ENCODE measurements at places on chromosomes 13 and 19.

DNA sequence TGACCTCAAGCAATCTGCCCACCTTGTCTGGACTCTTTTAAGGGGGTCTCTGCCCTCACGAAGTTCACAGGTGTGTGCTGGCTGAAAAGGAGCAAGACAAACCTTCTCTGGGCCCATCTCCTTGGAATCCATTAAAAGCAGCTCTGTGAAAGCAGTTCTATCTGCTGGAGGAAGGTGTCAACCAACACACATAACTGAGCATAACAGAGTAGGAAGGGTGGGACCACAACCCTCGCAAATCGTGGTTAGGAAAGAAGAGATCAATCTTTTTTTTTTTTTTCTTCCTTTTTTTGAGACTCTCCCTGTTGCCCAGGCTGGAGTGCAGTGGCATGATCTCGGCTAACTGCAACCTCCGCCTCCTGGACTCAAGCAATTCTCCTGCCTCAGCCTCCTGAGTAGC lies 1.4 kb downstream of the SUGP2 start:
- no peak for DNase-seq

DNA sequence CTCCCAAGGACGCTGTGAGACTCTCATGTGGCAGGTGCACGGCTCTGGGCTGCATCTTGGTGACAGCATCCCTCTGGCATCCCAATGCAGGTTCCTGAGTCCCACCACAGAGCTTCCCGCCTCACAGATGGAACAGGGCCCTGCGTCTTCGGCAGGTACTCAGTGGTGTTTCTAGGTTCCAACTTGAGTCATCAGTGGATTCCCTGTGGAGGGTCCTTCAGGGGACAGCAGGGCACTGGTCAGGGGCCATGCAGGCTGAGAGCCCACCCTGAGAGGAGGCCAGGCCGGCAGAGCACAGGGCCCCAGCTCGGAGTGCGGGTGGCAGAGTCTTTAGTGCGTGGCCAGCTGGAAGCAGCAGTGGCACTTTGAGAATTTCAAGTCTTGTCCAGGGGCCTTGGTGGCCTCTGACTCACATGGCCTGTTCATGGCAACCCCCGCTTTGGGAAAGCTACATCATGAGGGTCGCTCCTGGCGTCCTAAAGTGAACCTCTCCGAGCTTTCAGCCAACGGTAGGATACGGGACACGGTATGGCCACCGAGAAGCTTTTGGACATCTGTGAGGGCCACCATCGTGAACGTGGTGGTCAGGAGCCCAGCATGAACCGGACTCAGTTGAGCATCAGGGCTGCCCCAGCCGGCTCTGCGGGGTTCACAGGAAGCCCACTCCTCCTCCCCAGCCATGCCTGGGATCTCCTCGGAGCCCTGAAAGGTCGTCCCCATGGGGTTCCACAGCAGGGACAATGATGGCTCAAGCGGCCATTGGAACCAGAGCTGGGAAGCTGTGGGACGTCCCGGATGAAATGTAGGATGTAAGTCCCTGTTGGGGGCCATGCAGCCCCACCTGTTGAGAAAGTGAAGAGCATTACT lies 72.0 kb upstream of the MCF2L start:
- DNase-seq = no peak

GRCh38 chr19:10412257-10412977 lies 7.9 kb upstream of the PDE4A start:
- no peak for DNase-seq

DNA sequence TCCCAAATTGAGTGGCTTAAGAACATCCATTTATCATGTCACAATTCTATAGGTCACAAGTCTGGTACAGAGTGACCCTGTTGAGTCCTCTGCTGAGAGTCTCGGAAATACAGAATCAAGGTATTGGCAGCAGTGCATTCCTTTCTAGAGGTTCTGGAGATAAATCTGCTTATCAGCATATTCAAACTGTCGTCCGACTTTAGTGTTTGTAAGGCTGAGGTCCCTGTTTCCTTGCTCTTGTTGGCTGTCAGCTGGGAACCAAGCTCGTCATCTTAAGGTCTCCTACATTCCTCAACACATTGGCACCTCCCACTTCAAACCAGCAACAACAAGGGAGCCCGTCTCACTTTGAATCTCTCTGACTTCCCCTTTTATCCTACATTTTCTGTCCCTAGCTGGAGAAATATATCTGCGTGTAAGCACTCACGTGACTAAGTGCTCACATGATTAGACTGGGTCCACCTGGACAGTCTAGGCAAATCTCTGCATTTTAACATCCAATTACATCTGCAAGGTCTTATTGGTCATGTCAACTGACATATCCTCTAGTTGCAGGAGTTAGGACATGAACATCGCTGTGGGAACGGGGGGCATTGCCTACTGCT lies 886.8 kb downstream of the PCDH9 start:
- DNase-seq = no peak

DNA sequence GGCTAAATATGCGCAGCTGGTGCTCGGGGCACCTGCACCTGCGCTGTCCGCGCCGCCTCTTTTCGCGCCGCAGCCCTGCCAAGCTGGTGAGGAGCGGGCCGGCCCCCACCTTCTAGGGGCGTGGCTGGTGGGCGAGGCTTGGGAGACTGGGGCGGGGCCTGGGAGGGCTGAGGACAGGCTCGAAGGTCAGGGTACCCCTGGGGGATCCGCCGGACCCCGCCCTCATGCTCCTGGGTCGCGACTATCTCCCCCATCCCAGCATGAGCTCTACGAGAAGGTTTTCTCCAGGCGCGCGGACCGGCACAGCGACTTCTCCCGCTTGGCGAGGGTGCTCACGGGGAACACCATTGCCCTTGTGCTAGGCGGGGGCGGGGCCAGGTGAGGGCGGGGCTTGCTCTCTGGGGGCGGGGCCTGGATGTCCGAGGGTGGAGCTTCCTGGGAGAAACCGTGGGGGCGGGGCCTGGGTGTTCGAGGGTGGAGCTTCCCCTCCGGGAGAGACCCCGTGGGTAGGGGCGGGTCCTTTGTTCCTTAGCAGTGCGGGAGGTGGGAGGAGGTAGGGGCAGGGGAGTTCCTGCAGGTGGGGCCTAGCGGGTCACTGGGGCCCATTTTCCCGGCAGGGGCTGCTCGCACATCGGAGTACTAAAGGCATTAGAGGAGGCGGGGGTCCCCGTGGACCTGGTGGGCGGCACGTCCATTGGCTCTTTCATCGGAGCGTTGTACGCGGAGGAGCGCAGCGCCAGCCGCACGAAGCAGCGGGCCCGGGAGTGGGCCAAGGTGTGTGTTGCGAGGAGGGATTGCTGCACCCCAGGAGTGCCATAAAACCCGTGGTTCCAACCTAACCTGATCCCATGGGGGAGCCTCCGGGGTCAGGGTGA lies 19.7 kb downstream of the PNPLA6 start:
- peak; percentile 66 for DNase-seq

GRCh38 chr13:58434943-58435342 lies 803.4 kb downstream of the PCDH17 start:
- DNase-seq = no peak

- no peak for DNase-seq
Observed at GRCh38 chr19:2533686-2534422, 57.9 kb downstream of the GADD45B start.

DNA sequence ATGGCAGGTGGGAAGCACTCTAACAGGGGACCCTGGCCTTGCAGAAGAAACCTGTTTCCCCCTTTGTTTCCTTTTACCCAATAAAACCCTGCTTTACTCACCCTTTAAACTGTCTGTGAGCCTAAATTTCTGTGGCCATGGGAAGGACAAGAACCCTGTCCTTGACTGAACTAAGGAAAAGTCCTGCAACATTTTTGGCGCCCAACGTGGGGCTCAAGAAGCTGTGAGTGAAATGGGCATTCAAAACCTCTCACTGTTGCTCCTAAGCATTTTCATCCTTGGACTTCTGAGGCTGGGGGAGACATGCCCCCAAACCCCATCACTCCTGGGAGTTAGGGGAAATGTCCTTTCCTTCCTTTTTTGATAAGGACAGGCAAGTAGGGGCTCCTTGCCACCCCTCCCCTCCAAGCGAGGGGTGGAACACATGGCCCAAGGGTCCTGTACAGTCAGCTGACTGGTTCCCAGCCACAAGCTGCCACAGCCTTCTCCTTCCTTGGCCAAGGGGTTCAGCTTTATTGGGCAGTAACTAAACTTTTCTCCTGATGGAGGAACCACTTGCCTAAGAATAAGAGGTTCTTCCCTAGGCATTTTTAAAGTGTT lies 381.6 kb downstream of the KLF5 start:
- DNase-seq = peak; percentile 28

GRCh38 chr13:26853323-26853722 lies 92.7 kb upstream of the GPR12 start:
- no peak for DNase-seq

DNA sequence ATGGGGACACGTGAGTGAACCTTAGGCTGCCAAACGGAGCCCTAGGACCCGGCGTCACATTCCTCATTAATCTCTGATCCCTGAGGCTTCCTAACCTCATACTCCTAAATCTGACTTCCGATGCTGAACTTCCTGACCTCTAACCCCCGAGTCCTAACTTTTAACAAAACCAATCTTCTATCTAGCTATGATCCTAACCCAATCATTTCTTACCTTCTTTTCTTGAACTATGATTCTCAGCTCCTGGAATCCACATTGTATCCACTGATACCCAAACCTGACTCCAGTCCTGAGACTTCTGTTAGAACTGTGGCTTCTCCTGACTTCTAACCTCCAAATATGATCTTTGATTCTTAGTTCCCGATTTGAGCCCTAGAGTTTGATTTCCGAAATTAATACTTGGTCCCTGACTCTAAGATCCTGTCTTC lies 447 bp downstream of the NFKBIB start:
- DNase-seq = no peak

- no peak for DNase-seq
Observed at GRCh38 chr13:48151363-48152161, 56.7 kb upstream of the MED4 start.

- DNase-seq = no peak
Observed at GRCh38 chr19:18710996-18711751, 27.7 kb downstream of the CRTC1 start.

DNA sequence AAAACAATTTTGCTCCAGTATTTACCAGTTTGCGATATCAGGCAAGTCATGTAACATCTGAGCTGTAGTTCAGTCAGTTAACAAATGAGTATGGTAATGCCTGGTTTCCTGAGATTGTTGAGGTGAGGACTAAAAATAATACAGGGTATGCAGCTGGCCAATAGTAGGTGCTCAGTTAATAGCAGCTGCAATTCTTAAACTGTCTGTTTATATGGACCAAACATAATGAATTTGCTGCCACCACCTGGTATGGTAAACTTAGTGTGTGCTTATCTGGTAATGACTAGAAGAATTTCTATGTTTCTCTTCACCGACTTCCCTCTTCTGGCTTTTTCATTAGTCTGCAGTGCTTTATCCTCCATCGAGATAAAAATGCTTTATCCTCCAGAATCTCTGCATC lies 9.1 kb downstream of the ZMYM2 start:
- no peak for DNase-seq

GRCh38 chr13:80047406-80047805 lies 293.5 kb downstream of the SPRY2 start:
- no peak for DNase-seq
